Activated CD4-positive, alpha-beta T cell treated with anti-CD3 and anti-CD28 coated beads, Interleukin-2, amount 50 U/mL, for 48 hours (primary cell): ENCODE measurements at places on chromosomes 7 and 10.

- no peak for DNase-seq
Measured at GRCh38 chr10:44696496-44696895, 214.6 kb upstream of the TMEM72 start.

DNA sequence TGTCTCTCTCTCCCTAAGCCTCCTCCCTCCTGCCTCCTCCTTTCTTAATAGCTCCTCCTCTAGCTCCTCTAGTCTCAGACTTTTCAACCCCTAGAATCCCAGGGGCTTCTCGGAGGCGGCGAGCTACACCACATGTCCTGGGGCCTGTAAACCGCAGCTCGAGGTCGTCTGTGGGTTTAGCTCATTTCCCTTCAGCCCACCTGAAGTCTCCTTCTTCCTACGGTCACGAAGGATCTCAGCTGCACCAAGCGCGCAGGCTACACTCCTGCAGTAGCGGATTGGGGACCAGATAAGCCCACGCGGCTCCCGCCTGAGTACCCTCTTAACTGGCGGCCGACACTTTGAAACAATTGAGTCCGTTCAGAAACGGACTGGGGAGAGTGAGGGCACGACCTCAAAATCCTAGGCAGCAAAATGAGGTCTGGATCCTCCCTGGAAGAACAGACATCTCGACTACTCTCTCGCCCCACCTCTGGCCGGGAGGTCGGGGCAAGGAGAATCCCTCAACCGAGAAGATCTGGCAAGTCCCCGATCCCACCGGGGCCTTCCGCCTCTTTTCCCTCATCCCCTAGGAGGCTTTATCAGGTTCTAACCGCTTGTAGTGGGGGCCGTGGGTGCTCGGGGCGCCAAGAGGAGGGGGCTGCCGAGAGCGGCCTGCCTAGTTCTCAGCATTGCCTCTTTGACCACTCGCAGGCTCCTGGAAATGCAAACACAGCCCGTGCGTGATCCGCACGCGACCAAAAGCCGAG, 1.3 kb upstream of the SORCS3 start:
- DNase-seq: no peak

DNA sequence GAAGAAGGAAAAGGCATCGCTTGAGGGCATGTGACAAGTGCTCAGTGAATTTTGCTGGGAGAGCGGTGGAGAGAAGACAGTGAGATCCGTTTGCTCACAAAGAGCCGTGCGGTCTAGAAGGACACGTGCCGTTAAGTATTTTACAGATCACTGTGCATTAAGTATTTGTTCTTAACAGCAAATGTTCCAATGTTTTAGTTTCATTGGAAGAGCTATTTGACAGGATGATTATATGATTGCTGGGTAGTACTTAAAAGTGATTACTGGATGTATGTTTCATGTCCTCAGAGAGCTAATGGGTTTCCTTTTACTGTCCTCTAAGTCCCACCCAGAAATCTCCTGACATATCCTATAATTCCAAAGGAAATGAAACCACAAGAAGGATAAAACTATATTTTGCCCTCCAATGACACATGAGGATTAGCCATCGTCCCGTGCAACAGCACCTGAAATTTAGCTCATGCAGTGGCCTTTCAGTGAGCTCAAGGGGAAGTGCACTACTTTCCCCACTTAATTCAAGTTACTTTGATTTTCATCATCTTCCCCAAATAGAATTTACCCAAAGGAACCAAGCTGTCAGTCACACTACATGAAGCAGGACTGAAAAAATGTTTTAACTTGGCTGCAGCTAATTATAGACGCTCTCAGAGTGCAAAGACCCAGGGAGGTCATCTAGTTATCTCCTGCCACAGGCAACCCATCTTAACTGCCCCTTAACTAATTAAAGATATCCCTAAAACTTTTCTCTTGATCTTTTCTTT, 80.3 kb downstream of the KLF6 start:
- DNase-seq: no peak

GRCh38 chr7:114889646-114890285, 32.1 kb upstream of the MDFIC start:
- no peak for DNase-seq

DNA sequence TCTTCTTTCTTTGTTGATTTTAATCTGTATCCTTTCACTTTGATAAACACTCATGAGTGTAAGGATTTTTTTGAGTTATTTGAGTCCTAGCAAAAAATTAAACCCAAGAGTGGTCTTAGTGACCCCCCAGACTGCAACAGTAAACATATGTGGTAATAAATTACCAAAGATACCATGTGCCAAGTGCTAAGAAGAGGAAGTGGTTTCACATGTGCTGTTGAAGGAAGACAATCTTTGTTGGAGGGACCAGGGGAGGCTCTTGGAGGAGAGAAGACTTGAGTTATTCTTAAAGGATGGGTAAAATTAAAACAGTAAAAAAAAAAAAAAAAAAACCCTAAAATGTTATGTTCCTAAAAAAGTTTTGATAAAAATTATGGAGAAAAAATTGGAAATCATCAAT, 150.2 kb downstream of the SEC23IP start:
- DNase-seq: no peak

GRCh38 chr7:107085180-107085579, 40.7 kb downstream of the PRKAR2B start:
- no peak for DNase-seq

DNA sequence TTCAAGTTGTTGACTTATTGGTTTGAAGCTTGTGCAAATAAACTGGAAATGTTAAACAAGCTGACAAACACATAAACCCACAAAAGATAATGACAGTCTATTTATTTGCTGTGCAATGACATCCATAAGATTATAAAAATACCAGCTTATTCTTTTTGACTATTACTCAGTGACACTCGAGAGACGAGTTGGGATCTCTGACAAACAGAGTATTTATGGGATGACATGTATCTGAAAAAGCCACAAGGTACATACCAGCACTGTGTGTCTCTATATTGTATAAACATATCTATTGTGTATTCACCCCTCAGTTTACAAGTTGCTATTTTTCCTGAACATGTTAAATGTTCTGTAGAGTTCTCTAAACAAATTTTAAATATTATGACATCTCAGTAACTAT, 88.9 kb downstream of the CHRM2 start:
- DNase-seq: no peak

DNA sequence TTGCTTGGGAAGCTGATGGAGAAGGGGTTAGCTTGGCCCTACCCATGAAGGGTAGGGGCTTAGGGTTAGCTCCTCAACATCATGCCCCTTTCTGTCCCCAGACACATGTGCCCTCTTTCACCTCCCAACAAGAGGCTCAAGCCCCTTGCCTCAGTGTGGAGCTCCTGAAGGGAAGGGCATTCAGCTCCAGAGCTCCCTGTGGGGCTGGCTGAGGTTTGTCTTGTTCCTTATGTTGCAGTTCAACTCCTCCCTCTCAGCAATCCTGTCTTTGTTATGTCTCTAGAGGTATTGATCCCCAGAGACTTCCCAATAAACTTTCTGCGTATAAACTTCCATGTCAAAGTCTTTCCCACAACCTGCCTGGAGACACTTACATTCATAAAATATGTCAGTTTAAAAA, 252.2 kb upstream of the SP4 start:
- DNase-seq: no peak

- DNase-seq: no peak
Measured at GRCh38 chr10:1406967-1407945, 330.1 kb downstream of the ADARB2 start.

- peak; percentile 71 for DNase-seq
Measured at GRCh38 chr10:31318382-31318853, 598 bp upstream of the ZEB1 start.

GRCh38 chr10:102504179-102504975, 605 bp downstream of the SUFU start:
- peak; percentile 34 for DNase-seq

- no peak for DNase-seq
Measured at GRCh38 chr10:2130705-2131305, 393.5 kb upstream of the ADARB2 start.

DNA sequence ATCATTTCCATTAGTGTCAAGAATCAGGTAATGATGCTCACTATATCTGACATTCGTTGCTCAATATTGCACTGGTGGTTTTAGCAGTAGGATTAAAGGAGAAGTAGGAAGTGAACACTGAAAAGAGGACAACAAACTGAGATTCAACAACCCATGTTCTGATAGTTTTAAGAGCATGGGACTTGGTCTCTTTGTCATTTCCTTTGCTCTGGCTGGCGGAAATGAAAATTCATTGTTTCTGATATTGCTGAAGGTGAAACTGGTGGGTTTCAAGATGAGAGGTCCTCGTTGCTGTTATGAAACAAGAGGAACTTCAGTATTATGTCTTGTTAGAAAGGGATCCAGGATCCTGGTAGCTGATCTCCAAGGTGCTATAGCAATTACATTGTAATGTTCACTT, 129.0 kb downstream of the DNAH11 start:
- no peak for DNase-seq

DNA sequence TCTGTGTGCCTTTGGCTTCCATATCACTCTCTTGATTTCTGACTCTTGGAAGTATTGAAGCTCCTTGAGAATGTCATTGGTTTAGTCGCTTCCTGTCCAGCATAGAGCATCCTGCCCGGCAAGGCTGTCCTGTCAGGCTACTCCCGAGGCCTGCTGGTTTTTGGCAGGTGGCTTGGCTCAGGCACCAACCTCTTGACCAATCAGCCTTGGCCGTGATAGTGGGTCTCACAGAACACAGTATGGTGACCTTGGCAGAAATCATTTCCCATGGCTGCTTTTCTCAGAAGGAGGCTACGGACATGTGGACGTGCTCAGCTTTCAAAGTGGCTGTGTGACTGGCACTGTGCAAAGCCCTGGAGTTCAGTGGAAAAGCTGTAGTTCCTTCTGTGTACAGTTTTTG, 516.9 kb downstream of the REEP3 start:
- DNase-seq: no peak

- DNase-seq: no peak
Measured at GRCh38 chr10:130372222-130372621, 236.0 kb downstream of the GLRX3 start.

DNA sequence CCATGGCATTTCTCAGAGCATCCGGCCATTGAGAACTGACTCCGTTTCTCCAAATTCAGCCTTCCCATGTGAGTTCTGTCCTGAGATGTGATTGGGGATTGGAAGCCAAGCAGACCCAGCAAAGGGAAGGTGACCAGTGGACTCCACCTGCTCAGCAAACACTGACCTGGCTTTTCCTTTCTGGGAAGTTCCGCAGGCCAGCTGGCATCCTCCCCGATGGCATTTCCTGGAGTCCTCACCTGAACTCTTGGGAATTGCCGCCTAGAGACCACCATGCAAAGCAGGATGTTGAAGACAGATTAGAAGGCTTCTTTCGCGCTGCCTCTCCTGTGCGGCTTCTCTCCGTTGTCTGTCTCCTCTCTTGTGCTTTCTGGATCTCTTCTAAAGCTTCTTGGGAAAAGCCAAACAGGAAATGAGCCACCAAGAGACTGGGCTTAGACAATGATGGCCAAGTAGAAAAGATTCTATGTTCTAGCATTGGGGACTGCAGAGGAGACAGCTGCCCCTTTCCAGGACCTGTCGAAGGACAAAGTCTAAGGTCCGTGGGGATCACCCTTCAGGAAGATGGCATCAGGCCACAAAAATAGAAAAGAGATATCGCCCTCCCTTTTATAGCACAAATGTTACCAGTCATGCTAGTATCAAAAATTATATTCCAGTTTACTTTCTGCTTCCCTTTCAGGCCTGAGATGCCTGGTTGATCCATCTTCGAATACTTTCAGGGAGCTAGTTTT, 103.7 kb upstream of the INSYN2A start:
- DNase-seq: no peak

DNA sequence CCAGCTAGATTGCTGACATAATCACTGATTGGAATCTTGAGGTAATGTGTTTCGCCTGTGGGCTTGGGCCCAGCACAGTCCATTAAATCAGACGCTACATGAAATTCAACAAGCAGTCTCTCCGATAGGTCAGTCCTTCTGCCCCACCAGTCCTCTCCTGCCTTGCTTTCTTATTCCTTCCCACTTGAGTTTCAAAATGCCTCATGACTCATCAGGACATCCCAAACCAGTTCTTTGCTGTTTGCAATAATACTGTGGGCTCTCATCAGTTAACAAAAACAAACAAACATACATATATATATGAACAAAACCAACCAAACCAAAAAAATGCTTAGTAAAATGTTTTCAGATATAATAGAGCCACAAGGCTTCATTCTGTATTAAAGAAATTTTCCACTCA, 599.0 kb downstream of the SORCS1 start:
- no peak for DNase-seq

GRCh38 chr7:80240265-80241025, 105.8 kb downstream of the GNAI1 start:
- DNase-seq: no peak

GRCh38 chr7:100122067-100122466, 2.6 kb downstream of the CNPY4 start:
- DNase-seq: no peak

GRCh38 chr10:6406220-6407033, 173.6 kb downstream of the PRKCQ start:
- DNase-seq: peak; percentile 46

DNA sequence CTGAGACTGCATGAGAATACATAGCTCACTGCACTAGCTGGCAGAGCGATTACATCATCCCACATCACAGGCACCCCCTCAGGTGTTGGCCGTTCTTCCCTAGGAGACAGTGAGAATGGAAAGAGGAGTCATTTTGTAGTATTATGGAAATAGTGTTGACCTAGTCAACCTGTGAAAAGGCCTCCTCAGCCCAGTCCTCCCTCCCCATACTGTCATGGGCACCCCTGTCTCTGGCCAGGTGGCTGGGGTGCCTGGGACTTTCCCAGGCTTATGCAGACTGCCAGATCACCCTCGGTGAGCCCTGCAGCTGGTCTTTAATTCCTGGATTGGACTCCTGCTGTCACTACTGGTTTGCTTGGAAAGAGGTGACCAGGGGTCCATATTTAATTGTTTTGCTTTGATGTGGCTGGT, 4.0 kb downstream of the INPP5A start:
- peak; percentile 34 for DNase-seq

DNA sequence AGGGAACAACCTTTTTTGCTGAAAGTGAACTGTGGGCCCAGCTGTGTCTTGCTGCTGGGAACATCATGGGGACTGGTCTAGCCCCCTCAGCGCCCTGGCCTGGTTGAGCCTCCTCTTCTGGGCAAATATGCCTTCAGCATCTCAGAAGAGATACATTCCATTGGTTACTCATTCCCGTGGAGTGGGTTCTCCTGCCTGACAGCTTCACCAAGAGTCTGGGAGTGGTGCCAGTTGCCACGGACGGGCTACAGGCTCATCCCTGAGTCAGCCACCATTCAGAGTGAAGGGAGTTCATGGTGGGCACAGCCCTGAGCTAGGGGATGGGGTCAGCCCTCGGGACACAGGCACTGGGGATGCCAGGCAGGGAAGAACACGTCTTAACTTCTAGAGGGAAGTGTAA, 81.9 kb downstream of the RAMP3 start:
- no peak for DNase-seq

DNA sequence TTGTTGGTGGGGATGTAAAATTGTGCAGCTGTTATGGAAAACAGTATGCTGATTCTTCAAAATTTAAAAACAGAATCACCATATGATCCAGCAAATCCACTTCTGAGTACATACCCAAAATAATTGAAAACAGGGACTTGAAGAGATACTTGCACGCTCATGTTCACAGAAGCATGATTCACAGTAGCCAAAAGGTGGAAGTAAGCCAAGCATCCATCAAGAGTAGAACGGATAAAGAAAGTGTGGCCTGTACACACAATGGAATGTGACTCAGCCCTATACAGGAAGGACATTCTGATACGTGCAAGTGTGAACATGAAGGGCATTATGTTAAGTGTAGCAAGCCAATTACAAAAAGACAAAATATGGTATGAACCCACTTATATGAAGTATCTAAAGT, 696.7 kb upstream of the CELF2 start:
- no peak for DNase-seq

- peak; percentile 52 for DNase-seq
Measured at GRCh38 chr7:38630720-38631673, at the start of gene AMPH. Gene AMPH (minus strand): TSS chr7:38631373. CDS start chr7:38631351, 22 bp downstream.

GRCh38 chr7:44291066-44291732, 34.2 kb downstream of the CAMK2B start:
- DNase-seq: no peak
